Lower lobe of right lung (tissue), 2 donors: ENCODE measurements at places on chromosomes 5 and 9.

- DNase-seq, result no peak
Observed at GRCh38 chr5:54325272-54325609, 14.9 kb upstream of the ARL15 start.

- DNase-seq, result no peak
Observed at GRCh38 chr5:2199697-2200096, 317.0 kb upstream of the IRX4 start.

GRCh38 chr5:111069839-111070238 lies 1.7 kb upstream of the TSLP start:
- DNase-seq, result no peak

DNA sequence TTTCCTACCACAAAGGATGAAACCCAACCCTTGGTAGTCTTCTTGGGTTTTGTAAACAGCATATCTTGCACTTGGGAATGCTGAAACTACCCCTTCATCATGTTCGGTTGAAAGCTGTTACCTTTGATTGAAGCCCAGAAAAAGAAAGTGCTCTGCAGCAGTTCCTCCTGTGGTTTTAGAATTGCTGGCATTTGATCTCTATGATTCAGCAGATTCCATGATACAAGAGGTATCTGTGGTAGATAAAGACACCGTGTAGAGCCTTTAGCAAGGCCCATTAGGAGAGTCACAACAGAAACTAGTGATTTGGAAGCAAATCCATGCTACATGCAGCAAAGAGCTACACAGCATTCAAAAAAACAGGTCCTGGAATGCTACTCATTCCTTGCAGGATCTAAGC lies 557.0 kb downstream of the TLE1 start:
- no peak for DNase-seq

GRCh38 chr5:159440235-159440634 lies 109.9 kb upstream of the IL12B start:
- no peak for DNase-seq

DNA sequence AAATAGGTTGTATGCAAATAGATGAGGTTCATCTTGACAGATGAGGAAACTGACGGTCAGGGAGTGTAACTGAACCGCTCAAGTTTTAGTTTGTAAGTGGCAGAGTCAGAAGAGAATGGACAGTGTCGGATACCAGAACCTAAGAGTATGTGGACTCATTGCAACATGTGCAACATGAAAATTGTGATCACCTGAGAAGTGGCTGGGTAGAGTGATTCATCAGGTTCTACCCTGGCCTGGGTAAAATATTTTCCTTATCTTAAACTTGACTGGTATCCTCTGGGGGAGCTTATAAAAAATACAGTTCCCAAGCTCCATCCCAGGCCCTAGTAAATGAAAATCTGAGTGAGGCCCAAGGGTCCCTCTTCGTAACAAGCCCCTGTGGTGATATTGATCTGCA lies 35.2 kb upstream of the MIER3 start:
- no peak for DNase-seq

DNA sequence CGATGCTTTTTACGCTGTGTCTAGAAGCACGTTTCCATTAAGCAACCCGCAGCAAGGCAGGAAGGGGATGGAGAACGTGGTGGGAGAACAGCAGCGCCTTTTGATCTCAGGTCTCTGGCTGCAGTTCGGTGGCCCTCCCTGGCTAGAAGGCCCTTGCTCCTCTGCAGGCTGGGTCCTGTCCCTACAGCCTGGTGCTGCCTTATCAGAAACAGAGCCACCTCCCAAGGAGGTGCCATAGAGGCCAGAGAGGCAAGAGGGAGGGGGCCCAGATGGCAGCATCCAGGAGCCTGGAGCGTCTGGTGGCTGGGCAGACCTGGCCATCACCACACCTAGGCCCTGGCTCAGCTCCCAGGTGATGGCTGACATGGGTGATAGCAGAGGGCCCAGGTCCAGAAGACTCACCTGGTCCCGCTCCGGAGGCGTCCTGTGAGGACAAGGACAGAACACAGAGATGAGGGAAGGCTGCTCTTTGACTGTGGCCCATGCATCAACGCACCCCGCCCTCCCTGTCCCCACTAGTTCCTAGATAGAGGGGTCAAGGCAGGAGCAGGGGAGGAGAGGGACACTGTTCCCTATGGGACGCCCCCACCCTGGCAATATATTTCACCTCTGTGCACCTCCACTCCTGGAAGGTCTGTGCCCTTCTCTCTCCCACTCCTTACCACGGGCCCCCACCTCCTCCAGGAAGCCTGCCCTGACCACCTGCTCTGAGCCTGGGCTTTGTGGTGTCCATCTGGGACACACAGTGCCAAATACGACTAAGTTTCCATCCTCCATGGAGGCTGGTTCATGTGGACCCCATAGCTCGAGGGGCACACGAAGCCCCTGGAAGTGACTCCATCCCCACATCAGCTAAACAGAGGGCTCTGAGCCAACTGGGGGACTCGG lies 41.6 kb upstream of the SARDH start:
- DNase-seq, result no peak

- no peak for DNase-seq
Observed at GRCh38 chr5:132143148-132143547, 69.6 kb downstream of the CSF2 start.

GRCh38 chr5:160938532-160938931 lies 86.5 kb upstream of the ATP10B start:
- peak; percentile 74 for DNase-seq
